Activated naive CD8-positive, alpha-beta T cell treated with anti-CD3 and anti-CD28 coated beads for 36 hours (primary cell): ENCODE measurements at places on chromosomes 7 and 10.

- no peaks in the 10 kb centered on the region for H3K4me1 ChIP-seq
- peaks cover 6% of the 10 kb centered on the region for H3K27me3 ChIP-seq
- no peak overlapping the region for H3K4me3 ChIP-seq
- no peak overlapping the region for H3K27ac ChIP-seq
- DNase-seq, result no peak
Measured at GRCh38 chr10:33570495-33570894, 236.0 kb upstream of the NRP1 start.

GRCh38 chr10:14378387-14378960, 47.8 kb upstream of the FRMD4A start:
- H3K27me3 ChIP-seq, result peaks cover 9% of the 10 kb centered on the region
- peaks cover 29% of the 10 kb centered on the region for H3K4me1 ChIP-seq
- H3K4me3 ChIP-seq, result no peak overlapping the region
- DNase-seq, result no peak
- H3K27ac ChIP-seq, result no peak overlapping the region
- peaks cover 3% of the 10 kb centered on the region for H3K36me3 ChIP-seq

DNA sequence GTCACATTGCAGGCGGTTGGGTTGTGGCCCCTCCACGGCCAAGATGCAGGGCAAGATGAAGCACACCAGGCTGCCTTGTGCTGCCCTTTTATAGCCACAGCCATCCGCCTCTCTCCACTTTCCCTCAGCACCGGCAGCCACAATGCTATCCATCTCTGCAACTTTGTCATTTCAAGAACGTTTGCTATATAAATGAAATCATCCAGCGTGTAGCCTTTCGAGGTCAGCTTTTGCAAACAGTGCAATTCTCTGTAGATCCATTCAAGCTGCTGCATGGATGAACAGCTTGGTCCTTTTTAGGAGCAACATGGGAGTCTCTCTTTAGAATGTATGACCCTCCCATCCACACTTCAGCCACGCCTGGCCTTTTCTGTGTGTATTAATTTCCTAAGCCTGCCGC, 6.4 kb upstream of the IL15RA start:
- no peak for DNase-seq
- H3K4me3 ChIP-seq, result no peak overlapping the region
- H3K27ac ChIP-seq, result no peak overlapping the region
- H3K27me3 ChIP-seq, result peaks cover 6% of the 10 kb centered on the region
- H3K36me3 ChIP-seq, result no peaks in the 10 kb centered on the region

DNA sequence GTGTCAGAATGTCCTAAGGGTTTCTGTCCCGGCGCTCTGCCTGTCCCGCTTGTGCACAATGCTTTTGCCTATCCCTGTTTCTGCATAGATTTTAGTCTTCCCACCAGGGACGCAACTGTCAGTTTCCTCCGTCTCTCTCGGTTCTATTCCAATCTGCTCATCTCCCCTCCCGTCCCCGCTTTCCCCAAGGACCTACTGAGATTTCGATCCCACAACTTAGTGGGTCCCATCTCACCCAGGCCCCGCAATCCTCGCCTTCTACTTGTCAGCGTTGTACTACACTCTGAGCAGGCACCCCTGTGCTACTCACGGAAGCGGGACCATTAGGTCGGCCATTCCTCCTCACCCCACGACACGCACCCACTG, 519 bp upstream of the ZNF655 start:
- H3K4me1 ChIP-seq, result peaks cover 49% of the 10 kb centered on the region
- H3K36me3 ChIP-seq, result peaks cover 60% of the 10 kb centered on the region
- DNase-seq, result no peak
- no peaks in the 10 kb centered on the region for H3K27me3 ChIP-seq
- peak overlapping the region; percentile 98 for H3K4me3 ChIP-seq

GRCh38 chr7:67807826-67808225, 811.2 kb downstream of the TYW1 start:
- H3K27me3 ChIP-seq, result no peaks in the 10 kb centered on the region
- H3K4me1 ChIP-seq, result no peaks in the 10 kb centered on the region
- H3K36me3 ChIP-seq, result no peaks in the 10 kb centered on the region
- H3K27ac ChIP-seq, result no peak overlapping the region
